ENCODE measurements at places on chromosomes 4 and X.

- DNase-seq = no peak
Measured at GRCh38 chrX:124230655-124231450, 101.6 kb upstream of the TEX13D start.

DNA sequence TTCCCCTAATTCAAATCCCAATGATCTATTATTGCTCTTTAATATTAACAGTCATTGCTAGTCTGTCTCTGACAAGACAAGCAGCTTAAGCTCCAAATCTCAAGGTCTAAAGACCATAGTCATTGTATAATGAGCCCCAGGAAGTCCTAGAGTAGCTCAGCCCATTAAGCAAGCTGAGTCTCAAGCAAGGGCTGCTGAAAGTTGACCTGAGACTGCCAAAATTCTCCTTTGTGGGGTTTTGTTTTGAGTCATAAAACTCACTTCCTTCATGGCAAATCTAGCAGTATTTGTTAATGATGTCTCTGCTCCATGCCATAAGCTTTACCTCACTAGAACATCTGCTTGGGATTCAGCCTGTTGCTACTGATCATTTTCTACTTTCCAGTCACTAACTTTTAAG, 313.2 kb downstream of the ANTXR2 start:
- no peak for DNase-seq

GRCh38 chrX:72203421-72203820, 21.9 kb downstream of the PIN4 start:
- no peak for DNase-seq

- DNase-seq = no peak
Measured at GRCh38 chr4:172601195-172601594, 567.4 kb upstream of the GALNT7 start.

DNA sequence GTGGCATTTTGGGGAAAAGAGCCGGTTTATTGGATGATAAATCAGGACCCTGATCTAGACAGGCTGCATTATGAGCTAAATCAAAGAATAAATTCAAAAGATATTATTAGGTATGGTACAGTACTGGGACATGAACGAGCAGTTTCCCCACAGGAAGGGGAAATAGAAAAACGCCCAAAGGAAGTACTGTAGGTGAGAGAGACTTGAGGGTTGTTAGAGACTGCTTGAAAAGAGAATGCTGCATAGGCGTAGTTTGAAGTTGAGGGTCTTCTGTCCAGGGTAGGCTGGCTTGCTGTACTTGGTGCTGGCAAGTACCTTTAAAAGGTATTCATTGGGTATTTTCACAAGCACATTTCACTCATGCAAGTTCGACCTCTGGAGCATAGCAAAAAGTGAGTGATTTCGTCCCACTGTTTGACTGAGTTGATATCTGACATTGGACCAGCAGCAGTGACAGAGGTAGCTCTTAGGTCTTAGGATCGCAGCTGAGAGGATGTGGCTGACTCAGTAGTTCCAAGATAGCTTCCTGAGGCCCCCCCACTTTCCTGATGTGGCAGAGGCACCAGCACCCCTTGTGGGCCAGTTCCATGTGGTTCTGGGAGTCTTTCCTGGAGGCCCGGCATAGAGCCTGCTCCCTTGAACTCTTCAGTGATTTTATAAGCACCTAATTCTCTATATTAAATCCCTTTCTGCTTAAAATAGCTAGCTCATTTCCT, 64.3 kb downstream of the TMEM131L start:
- DNase-seq = no peak

GRCh38 chrX:20240201-20240600, 26.5 kb downstream of the RPS6KA3 start:
- DNase-seq = no peak

DNA sequence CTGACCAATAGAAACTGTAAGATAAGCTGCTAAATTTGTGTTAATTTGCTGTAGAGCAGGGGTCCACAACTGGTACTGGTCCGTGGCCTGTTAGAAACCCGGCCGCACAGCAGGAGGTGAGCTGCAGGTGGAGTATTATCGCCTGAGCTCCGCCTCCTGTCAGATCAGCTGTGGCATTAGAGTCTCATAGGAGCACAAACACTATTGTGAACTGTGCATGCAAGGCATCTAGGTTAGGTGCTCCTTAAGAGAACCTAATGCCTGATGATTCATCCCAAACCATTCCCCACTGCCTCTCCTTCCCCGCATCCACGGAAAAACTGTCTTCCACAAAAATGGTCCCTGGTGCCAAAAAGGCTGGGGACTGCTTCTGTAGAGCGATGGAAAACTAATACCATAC, 19.7 kb downstream of the FBXW7 start:
- no peak for DNase-seq

GRCh38 chr4:121666091-121666679, 30.6 kb downstream of the ANXA5 start:
- no peak for DNase-seq

GRCh38 chr4:23766344-23766743, 123.5 kb downstream of the PPARGC1A start:
- no peak for DNase-seq

- DNase-seq = no peak
Measured at GRCh38 chr4:79576429-79576753, 168.4 kb upstream of the GK2 start.

DNA sequence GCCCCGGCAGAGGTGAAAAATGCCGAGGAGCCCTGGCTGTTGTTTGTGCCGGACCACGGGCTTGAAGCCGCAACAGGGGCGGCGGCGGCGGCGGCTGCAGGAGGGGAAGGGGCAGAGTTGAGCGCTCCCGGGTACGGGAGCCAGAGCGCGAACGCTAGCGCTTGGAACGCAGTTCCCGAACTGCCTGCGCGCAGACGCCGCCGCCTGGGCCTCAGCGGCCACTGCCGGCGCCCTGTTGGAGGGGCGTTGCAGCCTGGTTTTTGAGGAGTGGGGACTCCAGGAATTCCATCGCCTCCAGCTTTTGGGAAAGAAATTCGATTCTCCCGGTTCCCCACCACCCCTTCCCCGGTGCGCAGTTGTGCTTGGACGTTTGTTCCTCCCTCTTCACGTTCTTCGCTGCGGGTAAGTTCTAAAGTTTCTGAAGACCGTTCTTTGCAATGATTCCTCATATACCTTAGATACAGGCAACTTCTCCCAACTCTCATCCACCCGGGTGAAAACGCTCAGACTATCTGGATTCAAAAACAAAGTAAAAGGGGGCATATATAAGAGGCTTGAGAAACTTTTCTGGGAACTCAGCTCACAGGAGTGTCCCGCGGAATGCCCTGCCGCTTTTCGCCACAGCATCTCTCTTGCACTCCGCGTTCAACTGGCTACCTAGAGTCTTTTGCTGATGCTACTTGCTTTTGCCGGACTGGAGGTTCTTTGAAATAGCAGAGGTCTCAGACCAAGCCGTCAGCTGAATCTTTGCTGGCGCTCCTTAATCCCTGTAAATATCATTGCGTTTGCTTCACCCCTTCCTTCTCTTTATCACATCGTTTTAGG, 1.0 kb downstream of the FAT4 start:
- DNase-seq = peak; percentile 47

DNA sequence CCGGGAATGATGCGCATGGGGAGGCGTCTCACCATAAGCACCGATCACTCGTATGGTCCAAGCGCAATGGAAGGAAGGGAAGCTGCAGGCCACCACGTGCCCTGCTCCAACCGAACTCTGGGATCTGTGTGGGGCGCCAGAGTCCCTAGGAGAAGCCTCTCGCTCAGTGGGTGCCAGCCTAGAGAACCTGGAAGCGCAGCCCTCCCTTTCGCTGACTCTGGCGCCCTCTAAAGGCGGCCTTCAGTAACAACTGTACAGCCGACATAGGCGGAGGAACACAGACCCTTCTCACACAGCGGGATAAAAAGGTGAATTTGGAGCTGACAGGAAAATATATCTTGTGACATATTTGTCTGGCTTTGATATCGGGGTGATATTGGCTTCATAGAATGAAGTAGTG, 76.0 kb downstream of the INTS6L start:
- DNase-seq = peak; percentile 4

DNA sequence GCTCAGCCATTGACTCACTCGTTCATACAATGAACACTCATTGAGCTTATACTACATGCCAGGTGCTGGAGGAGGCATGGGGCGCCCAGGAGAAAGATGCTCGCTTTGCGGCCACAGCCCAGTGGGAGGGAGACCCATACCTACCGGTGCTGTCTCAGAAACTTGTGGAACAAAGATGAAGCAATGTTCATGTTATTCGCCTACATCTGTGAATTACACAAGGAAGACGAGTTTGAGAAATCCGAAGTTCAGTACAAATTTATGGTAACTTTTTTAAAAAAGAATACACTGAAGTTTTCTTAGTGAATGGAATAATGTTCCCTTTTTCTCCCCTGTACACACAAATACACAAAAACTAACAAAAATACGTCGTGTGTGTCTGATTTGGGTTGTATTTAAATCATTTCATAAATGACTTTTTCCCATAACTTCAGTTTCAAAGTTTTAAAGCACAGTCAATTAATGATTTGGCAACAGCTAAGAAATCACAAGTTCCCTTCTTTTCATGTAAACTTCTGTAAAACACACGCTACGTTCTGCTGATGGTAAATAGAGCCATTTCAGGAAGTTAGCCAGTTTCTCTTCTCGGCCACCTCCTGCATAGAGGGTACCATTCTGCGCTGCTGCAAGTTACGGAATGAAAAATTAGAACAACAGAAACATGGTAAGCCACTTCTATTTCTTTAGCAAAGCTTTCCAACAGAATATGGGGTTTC, at the start of gene TLR8:
Gene TLR8, plus strand, starts transcription at position 575 of the 716 bp plus-strand sequence. Its CDS starts 87 bp downstream, at position 662.
- DNase-seq = no peak

DNA sequence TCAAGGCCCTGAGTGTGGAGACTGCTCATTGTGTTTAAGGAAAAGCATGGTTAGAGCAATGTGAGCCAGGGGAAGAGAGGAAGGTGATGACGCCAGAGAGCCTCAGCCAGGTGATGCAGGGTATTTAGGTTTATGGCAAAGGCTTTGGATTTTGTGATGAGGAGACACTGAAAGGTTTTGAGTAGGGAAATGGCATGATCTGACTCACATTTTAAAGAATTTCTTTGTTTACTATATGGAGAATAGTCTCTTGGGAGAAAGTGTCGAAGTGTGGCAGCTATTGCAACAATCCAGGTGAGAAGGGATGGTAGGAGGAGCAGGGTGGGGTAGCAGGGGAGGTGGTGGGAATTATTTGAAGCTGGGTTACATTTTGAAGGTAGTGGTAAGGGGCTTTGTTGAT, 293.4 kb upstream of the IGFBP7 start:
- no peak for DNase-seq

- no peak for DNase-seq
Measured at GRCh38 chr4:138409670-138410069, 167.5 kb upstream of the SLC7A11 start.

DNA sequence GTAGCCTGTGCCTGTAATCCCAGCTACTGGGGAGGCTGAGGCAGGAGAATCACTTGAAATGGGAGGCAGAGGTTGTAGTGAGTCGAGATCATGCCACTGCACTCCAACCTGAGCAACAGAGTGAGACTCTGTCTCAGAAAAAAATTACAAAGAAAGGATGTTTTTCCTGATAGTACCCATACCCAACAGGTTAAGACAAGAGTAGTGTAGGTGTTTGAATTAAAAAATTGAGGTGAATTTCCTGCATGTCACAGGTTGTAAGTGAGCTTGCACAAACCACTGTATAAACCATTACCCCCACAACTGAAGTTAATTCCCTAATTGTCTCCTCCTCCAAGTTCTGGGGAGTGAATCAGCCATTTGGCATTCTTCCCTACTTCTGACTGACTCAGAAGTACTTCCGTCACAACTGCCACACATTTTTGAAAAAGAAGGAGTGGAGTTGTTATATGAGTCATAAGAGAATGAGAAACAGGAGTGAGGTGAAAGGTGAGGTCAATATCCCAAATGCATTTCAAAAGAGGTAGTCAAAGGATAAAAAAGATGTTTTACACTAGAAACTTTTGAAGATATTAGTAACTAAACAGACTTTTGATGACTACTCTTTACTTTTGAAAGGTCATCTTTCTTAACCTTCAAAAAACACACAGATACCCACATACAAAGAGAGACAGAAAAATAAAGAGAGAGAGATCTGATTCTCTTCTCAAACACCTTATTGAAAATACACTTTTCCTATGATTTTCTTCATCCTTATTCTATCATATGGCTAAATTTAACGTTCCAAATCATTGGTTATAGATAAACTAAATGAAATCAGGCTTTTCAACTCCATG, 134.5 kb downstream of the BTC start:
- DNase-seq = peak; percentile 74

DNA sequence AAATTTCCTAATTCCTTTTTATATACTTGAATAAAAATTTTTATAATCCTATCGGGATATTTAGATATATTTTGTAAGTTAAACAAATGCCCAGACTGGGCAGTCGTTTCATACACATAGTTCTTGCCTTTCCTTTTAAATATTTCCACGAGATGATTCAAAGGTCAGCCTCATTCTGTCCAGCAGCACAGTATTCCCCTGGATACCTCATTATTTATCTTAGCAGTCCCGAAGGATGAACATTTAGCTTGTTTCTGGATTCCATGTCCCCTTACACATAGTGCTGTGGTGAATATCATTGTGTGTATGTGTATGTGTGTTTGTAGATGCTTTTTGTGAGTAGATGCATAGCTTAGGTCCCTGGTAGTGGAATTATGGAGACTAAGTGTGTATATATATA, 38.3 kb downstream of the RAPGEF2 start:
- no peak for DNase-seq

DNA sequence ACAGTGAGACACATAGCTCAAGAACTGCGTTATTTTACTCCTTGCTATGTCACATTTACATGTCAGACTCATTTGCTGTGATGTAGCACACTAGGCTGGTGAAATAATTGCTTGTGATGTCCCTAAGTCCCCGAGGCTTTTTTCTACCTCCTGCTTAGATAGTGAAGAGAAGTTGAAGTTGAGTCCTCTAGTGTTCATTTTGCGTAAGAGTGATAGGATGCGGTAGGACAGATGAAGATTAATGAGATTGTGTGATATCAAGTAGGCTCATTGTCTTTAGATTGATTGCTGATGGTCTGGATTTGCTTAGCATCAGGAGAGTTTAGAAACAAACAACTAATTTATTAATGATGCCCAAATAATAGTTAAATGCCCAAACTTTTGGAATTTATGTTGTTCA, 173.6 kb upstream of the NUDT6 start:
- DNase-seq = no peak

GRCh38 chrX:47664737-47665136, 5.8 kb upstream of the UXT start:
- DNase-seq = no peak

GRCh38 chr4:7973545-7973981, 33.9 kb upstream of the AFAP1 start:
- no peak for DNase-seq

GRCh38 chr4:36255577-36255976, 11.3 kb upstream of the ARAP2 start:
- no peak for DNase-seq

All from SJSA1 (cell line).